Fibroblast of the aortic adventitia (primary cell): ENCODE measurements at places on chromosomes 13 and 19.
A peak's percentile ranks its signal among the peaks of the same experiment; 100 is the strongest.

- no peak for DNase-seq
Measured at GRCh38 chr19:38221919-38222830, 1.8 kb downstream of the DPF1 start.

- no peak for DNase-seq
Measured at GRCh38 chr13:36772853-36773252, 46.2 kb upstream of the RFXAP start.

GRCh38 chr19:40281381-40282208 is 3.5 kb downstream of the AKT2 start:
- no peak for DNase-seq

- DNase-seq = peak; percentile 28
Measured at GRCh38 chr13:35926859-35927530, 204.2 kb downstream of the DCLK1 start.

GRCh38 chr13:64414381-64414780 is 2815.8 kb downstream of the PCDH9 start:
- peak; percentile 12 for DNase-seq

- DNase-seq = no peak
Measured at GRCh38 chr19:418761-419671, 10.1 kb upstream of the C2CD4C start.

DNA sequence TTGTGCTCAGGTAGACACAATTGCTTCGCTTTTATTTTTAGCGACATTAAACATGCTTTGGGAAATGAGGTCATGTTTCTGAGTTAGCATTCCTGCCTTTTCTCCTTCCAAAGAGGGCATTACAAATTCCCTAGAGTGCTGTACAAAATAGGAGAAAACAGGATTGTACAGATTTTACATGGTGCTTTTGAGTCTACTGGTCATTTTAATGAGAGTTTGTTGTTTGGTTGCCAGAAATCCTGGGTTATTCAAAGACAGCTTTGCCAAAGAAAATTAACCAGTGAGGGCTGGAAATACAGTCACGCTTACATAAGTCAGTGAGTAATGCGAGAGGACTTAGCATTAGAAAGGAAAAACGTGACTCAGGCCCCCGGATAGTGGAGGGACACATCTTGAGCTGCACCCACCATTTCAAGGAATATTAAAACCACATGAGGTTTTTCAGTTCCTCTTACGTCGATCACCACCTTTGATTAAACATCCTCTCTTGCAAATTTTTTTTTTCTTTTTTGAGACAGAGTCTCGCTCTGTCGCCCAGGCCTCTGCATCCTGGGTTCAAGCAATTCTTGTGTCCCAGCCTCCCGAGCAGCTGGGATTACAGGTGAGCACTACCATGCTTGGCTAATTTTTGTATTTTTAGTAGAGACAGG is 55.4 kb downstream of the SACS start:
- DNase-seq = peak; percentile 100

- no peak for DNase-seq
Measured at GRCh38 chr19:15367439-15367838, 12.1 kb downstream of the AKAP8 start.
